ENCODE measurements at places on chromosomes 2 and 18.

- no peak for DNase-seq
Observed at GRCh38 chr2:128315829-128316776, 2.6 kb downstream of the HS6ST1 start.

DNA sequence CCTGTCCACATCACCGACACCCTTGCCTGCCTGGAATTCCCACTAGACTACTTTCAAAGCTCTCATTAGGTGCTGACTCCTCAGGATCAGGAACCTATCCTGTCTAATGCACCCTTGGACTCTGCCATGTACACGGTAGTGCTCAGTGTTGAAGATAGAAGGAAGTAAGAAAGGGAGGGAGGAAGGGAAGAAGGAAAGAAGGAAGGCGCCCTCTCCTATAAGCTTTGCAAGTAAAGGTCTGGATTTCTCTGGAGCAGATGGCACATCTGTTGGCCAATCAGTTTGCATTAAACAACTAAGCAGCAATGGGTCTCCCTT, 45.3 kb downstream of the SCTR start:
- DNase-seq, result no peak

DNA sequence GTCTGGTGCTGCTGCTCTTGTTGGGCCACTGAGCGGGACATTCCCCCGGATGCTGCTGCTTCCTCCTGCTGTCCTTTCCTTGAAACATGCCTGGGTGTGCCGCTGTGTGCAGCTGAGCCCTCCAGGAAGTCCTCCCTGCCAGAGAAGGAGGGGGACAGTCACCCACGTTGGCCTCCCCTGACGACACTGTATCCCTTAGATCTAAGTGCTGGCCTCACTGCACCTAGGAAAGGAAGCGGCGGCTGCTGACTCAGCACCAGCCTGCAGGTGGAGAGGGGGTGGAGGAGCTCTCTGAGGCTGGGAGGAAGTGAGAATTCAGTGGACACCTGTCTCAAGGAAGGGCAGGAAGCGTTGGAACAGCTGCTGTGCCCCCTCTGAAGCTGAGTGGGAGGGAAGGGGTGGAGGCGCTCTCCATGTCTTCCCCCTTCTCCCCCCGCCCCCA, 239.8 kb downstream of the HAUS1 start:
- no peak for DNase-seq

DNA sequence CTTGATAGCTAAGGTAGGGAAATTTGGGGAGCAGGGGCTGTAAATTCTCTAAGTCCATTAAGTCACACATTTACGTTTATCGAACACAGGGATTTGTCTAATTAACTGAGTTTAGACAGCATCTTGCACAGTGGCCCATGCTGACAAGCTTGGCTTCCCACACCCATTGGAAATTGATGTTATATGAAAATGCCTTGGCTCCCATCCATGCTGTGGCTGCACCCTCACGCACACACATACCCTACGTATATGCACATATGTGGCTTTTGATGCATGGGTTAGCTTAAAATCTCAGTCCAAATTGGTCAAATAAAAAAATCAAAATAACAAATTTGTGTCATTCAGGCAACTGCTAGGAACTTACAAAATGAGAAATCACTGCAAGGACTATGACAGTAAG, 37.8 kb downstream of the SEC11C start:
- DNase-seq, result no peak

- no peak for DNase-seq
Observed at GRCh38 chr18:64199581-64199980, 50.7 kb upstream of the LINC00305 start.

DNA sequence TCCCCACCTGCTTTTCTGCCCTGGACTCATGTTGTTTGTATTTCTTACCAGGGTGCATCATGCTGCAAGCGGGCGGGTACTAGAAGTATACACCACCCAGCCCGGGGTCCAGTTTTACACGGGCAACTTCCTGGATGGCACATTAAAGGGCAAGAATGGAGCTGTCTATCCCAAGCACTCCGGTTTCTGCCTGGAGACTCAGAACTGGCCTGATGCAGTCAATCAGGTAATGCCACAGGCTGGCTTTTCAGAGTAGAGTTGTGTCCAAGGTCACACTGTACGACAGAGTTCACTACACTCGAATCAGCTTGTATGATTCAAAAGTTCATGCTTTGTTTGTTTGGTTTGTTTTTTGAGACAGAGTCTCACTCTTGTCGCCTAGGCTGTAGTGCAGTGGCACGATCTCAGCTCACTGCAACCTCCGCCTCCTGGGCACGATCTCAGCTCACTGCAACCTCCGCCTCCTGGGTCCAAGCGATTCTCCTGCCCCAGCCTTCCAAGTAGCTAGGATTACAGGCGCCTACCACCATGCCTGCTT, 19.4 kb downstream of the SRSF7 start:
- DNase-seq, result no peak

DNA sequence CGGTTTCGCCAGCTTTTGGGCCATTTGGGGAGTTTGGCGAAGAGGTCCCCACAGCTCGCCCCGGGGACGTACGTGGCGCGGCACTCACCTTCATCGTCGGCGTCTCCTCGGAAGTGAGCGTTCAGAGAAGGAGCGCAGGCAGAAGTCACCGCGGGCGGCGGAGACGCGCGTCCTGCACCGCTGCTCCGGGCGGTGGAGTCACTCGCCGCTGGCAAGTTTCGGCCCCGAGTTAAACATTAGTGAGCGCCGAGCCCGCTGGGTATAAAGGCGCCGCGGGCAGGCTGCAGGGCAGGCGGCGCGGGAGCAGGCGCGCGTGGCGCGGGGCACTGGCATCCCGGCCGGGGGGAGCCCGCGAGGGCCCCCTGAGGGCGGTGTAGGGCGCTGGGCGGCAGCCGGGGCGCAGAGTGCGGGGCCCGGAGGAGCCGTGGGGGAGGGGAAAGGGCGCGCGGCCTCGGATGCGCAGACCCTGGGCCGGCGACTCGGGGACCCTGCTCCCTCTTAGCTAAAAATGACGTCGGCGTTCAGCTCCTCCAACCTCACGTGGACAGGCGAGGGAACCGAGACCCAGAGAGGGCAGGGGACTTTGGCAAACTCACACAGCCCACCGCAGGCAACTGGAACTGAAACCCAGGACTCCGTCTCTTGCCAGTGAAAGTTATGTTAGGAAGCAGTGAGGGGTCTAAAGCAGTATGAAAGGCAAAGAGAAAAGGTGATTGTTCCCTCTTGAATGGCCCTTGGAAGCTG, at the start of gene DPP4:
Gene DPP4 (minus strand): TSS at position 328 of the 744 bp plus-strand sequence. CDS start 234 bp downstream, at position 94.
- DNase-seq, result no peak

Data from substantia nigra (tissue), 51 donors.